Lung (tissue), 17 donors: ENCODE measurements at places on chromosomes 13 and 19. TPM values are rescaled to one million over a fixed set of nuclear protein-coding genes. Genes with fewer than 3 reads are reported as not detected.

Gene LENG8
- total RNA-seq, result 199 TPM

- DNase-seq, result no peak
These were observed 109.6 kb upstream of the CACNA1A start for GRCh38 chr19:13615890-13616289.

- DNase-seq, result no peak
These were observed 12.8 kb upstream of the CEACAM3 start for GRCh38 chr19:41783612-41784011.

DNA sequence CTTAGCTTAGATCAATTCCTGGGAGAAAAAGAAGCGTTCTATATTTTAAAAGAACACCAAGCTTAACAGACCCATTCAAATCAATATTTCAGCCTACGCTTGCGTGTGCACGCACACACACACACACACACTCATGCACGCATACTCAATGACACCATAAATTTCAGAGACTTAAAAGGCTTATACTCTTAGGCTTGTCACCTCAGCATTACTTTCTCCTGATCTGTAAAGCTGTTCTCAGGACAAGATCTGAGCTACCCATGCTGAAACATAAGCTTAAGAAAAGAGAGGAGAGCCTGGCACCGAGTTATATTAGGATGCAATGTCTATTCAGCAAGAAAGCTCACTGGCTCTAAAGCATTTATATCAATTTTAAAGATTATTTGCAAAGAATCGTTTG is 368.5 kb downstream of the FGF14 start:
- DNase-seq, result no peak

DNA sequence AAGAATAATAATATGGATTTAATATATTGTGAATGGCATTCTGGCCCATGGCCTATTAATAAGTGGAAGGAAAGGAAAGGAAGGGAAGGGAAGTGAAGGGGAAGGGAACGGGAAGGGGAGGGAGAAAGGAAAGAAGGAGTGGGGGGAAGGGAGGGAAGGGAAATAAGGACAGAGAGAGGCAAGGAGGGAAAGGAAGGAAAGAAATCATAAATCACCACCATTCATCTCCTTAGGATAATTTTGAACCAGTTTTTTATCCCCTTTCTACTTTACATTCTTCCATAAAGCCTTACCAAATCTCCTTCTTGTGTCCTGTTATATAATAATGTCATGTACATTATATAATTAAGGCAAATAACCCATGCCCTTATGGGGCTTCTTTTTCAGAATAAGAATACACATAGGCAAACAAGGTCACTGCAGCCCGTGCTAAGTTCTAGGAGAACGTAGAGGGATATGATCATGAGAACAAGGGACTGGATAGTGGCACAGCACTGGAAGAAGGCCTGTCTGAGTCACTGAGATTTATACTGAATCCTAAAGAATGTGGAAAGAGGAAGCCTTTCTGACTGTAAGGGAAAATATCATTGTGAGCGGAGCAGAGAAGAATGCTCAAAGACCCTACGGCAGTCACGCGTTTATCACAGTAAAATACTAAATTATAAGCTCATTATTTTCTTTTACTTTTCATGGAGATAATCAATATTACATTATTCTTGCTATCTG is 444.5 kb upstream of the GPC6 start:
- DNase-seq, result no peak

DNA sequence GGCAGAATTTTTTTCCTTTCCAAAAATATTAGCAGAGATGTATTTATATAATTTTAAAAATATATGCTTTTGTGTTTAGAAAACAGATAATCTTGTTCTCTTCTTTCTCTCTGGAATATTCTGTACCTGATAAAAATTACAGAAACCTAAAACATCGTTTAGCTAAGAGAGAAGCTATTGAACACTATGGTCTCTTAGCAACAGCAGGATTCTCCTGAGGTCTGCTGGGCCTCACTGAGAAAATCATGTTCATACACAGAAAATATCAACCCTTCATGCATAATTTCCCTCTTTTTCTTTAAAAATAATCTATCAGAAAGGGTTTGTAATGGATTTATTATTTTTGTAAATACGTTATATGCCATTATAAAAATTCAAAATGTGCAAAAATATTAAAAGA is 242.2 kb downstream of the DCLK1 start:
- DNase-seq, result no peak

DNA sequence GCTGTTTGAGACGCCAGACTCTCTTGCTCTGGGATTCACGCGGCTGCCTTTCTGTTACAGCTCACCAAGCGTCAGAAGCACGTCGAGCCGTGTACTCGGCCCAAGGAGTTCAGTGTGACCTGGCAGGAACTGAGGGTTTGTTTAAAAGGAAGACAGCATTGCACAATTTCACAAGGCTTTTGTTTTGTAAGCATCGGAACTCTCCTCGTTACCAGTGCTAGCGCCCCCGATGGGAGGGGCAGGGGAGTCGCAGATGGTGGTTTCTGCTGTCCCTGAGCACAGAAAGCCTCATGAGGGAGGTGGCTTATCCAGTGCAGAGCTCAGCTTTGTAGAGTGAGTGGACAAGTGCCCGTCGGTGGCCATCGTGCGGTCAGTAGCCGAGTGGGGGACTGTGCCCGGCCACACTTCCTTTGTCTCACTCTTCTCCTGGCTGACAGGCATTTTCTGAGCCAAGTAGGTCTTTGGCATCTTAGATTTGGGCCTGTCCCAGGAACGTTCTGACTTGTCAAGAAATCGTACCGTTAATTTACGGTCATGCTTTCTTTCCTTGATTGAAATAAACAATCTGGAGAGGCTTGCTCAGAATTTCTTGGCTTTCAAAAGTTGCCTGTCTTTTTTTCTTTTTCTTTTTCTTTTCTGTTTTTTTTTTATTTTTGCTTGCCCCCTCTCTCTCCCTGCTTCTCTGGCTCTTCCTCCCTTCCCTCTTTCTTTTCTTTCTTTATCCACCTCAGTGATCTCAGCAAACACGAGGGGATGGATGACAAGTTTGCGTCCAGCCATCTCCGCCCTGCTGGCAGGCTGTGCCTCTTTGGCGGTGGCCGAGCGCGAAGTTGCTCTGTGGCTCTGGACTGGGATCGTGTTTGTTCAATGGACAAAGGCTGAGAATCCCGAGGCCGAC is 7.7 kb downstream of the KDM4B start:
- peak; percentile 83 for DNase-seq

Gene NTN5
- 0.26 TPM for total RNA-seq

Gene JAK3
- 17.3 TPM for total RNA-seq

Gene KRTDAP
- total RNA-seq, result not detected

Gene OLFM2
- 11.9 TPM for total RNA-seq

- peak; percentile 89 for DNase-seq
These were observed 330.8 kb downstream of the DLEU7 start for GRCh38 chr13:50512474-50513299.

GRCh38 chr19:35168196-35168595 is 13.7 kb downstream of the FXYD5 start:
- DNase-seq, result no peak

DNA sequence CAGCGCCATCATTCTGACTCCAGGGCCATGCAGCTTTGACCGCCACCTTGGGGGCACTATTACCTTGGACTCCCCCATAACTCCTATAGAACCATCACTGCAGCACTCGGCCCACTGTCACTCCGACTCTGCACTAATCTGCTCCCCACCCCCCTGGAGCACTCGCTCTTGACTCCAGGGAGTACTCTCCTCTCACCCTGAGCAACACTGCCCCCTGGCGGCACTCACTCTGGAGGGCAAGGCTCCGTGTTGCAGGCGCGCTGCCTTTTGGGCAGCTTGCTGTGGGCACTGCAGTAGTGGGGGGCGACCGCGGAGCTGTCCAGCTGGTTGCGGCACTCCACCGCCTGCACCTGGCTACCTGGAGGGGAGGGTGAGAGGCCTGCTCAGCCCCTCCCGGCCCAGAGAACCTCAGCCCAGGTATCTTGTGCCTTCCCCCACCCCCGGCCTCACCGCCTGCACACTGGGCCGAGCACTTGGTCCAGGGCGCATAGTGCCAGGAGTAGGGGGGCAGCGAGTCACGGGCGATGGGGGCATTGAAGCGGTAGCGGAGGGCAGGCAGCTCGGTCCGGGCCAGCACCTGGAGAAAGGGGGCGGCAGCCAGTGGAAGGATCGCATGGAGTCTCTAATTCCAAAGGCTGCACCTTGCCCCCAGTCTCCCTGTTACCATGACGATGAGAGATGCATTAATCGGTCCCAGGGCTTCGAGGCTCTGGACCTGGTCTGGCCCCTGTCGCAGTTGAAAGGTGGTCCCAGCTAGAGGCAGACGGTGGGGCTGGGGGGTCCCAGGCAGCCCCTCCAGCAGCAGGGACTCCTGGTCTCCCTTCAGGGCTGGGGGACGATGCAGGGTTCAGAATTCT is 8.9 kb upstream of the MYO1F start:
- peak; percentile 44 for DNase-seq
